Mesenchymal stem cell (in vitro differentiated cells and primary cell): ENCODE measurements at places on chromosomes 12 and 14.

DNA sequence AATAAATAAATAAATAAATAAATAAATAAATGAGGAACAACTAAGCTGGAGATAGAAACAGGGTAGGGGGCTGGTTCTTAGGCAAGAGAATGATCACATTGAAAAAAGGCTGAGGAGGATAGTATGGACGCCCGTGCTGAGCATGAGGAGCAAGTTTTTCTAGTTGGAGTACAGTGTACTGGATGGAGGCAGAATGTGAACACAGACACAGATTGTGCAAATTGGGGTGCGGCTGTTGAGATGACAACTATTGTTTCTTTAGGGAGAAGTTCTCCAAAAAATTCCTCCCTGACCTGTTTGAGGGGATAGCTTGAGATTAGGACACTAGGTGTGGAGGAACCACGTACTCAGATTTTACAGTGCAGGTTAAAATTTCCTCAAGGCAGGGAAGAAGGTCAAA lies 979 bp upstream of the BIN2 start:
- no peaks in the 10 kb centered on the region for H3K36me3 ChIP-seq
- no peaks in the 10 kb centered on the region for H3K4me1 ChIP-seq
- no peak for DNase-seq
- no peak overlapping the region for H3K27ac ChIP-seq

DNA sequence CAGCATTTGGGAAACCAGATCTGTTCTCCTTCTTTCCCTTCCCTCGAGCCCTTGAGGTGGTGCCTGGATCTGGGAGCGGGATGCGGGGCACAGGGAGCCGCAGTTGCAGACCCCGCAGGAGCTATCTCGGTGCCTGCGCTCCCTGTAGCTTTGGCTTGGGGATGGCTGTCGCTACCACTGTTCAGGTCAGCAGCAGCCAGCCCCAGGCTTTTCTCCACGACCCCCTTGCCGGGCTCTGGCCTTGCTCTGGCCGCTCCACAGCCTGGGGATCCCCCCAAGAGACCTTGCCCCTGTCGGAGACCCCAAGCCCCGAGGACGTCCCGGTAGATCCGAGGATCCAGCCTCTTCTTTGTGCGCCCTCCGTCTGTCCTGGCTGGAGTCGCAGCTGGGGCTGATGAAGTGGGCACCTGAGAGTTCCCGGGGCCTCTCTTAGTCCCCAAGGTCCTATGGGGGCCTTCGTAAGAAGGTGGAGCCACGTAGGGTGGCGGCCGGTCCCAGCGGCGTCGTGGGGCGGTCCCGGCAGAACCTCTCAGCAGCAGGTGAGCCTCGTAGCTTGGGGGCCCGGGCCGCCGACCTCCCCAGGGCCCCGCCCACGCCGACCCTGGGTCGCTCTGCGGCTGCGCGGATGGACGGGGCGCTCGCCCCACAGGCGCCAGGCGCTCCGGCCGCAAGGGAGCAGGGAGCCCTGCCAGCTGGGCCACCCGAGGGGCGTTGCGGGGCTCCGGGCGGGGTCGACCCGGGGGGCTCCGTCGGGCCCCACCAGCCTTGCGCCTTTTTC lies 1.3 kb downstream of the DDN start:
- H3K27me3 ChIP-seq, result peaks cover 40% of the 10 kb centered on the region
- DNase-seq, result peak; percentile 29
- H3K27ac ChIP-seq, result no peak overlapping the region
- peak overlapping the region; percentile 30 for H3K4me3 ChIP-seq

GRCh38 chr12:91778091-91778832 lies 367.4 kb downstream of the BTG1 start:
- no peaks in the 10 kb centered on the region for H3K27me3 ChIP-seq
- H3K4me1 ChIP-seq, result no peaks in the 10 kb centered on the region
- H3K4me3 ChIP-seq, result peak overlapping the region; percentile 14
- peak; percentile 26 for DNase-seq
- H3K36me3 ChIP-seq, result no peaks in the 10 kb centered on the region

DNA sequence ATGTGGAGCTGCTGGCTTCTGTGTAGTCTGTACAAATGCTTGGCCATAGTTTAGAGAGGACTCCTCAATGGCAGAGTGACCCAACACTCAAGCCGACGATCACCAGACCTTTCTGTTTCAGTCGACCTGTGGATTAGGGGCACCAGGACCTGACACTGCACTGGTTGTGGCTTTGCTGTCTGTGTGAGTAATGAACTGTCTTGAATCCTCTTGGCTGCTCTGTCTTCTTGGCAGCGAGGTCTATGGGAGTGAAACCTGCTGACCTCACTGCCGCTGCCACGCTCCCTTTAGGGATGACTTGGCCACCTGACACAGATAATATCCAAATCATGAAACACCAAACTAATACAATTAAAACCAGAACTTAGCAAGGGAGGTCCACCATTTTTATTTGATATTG lies 83.5 kb upstream of the C14orf180 start:
- no peak for DNase-seq
- H3K36me3 ChIP-seq, result no peaks in the 10 kb centered on the region
- no peak overlapping the region for H3K4me3 ChIP-seq
- no peaks in the 10 kb centered on the region for H3K27me3 ChIP-seq
- no peaks in the 10 kb centered on the region for H3K4me1 ChIP-seq

DNA sequence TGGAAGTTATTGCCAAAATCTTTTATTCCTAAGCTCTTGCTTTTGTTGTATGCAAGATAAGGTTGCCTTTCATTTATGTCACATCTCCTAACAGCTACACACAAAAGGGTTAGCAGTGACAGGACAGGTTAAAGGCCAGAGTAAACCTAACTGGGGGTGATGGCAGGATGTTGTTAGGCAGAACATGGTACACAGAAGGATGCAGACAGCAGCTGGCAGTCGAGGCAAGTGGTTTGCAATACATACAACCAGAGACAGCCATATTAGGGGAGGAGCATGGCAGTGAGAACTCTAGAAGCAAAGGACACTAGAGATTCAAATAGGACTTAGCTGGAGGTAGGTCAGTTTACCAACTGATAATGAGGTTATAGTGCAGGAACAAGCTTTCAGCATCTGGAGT lies 2.7 kb upstream of the ABCD2 start:
- H3K4me1 ChIP-seq, result peaks cover 6% of the 10 kb centered on the region
- no peaks in the 10 kb centered on the region for H3K27me3 ChIP-seq
- DNase-seq, result no peak
- H3K36me3 ChIP-seq, result no peaks in the 10 kb centered on the region

DNA sequence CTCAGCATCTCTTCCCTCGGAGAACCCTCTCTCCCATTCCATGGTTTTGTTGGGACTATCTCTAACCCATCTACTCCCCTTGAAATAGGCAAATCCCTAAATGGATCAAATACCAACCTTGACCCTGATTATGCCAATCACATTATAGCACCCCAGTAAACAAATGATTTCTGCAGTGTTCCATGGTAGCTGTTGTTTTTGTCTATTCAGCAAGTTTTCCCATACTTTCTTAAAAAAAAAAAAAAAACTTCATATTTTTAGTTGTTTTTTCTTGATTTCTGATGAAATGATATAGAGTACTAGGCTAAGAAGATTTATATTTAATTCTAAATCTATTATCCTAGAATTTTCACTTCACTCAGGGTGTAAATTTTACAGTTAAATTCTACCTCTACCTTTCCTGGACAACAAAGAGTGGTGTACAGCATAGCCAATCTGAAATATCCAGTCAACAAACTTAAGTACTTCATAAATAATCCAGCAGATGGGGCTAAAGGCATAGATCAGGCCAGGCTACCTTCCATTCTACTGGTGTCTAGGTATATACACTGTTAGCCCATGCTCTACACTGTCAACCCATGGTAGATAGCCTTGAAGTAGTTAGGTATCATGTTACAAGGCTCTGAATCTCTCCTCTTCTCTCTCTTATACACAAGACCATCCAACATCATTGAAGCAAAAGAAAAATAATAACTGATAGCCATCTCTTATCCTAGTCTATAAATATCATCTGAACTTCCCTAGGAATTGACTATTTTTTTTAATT lies 82.2 kb downstream of the PLEKHG7 start:
- no peaks in the 10 kb centered on the region for H3K4me1 ChIP-seq
- H3K4me3 ChIP-seq, result no peak overlapping the region
- H3K36me3 ChIP-seq, result no peaks in the 10 kb centered on the region
- peak; percentile 79 for DNase-seq
- no peaks in the 10 kb centered on the region for H3K27me3 ChIP-seq

GRCh38 chr12:19749906-19750574 lies 310.7 kb downstream of the AEBP2 start:
- H3K36me3 ChIP-seq, result no peaks in the 10 kb centered on the region
- H3K27ac ChIP-seq, result no peak overlapping the region
- H3K4me3 ChIP-seq, result no peak overlapping the region
- H3K27me3 ChIP-seq, result no peaks in the 10 kb centered on the region
- DNase-seq, result peak; percentile 62
- no peaks in the 10 kb centered on the region for H3K4me1 ChIP-seq

GRCh38 chr12:42141981-42142606 lies 2.6 kb downstream of the GXYLT1 start:
- H3K27ac ChIP-seq, result no peak overlapping the region
- no peak overlapping the region for H3K4me3 ChIP-seq
- H3K4me1 ChIP-seq, result peaks cover 3% of the 10 kb centered on the region
- DNase-seq, result no peak
- H3K27me3 ChIP-seq, result no peaks in the 10 kb centered on the region

GRCh38 chr12:40953076-40953475 lies 235.0 kb upstream of the PDZRN4 start:
- H3K27me3 ChIP-seq, result no peaks in the 10 kb centered on the region
- DNase-seq, result peak; percentile 40
- H3K27ac ChIP-seq, result no peak overlapping the region
- no peak overlapping the region for H3K4me3 ChIP-seq

- DNase-seq, result peak; percentile 91
- H3K27ac ChIP-seq, result no peak overlapping the region
- H3K27me3 ChIP-seq, result no peaks in the 10 kb centered on the region
- no peak overlapping the region for H3K4me3 ChIP-seq
- H3K36me3 ChIP-seq, result peaks cover 3% of the 10 kb centered on the region
Observed at GRCh38 chr12:118330421-118331018, 42.2 kb downstream of the TAOK3 start.

DNA sequence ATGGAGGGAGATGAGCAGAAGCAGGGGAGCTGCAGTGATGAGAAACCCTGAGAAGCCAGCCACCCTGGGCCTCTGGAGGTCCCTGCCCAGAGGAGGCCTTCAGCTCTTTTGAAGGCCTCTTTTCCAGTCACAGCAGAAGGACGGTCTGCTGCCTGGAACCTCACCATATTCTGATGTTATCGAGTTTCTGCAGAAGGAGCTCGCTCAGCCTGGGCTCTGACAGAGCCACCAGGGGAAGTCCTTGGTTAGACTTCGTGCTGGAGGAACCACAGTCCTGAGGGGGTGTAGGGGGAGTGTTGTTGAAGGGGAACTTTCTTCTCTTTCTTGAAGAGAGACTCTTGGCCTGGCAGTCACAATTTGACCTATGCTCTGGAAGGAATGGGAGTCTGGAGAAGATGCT lies 25.1 kb upstream of the BATF start:
- H3K36me3 ChIP-seq, result no peaks in the 10 kb centered on the region
- H3K27ac ChIP-seq, result no peak overlapping the region
- H3K4me1 ChIP-seq, result no peaks in the 10 kb centered on the region

DNA sequence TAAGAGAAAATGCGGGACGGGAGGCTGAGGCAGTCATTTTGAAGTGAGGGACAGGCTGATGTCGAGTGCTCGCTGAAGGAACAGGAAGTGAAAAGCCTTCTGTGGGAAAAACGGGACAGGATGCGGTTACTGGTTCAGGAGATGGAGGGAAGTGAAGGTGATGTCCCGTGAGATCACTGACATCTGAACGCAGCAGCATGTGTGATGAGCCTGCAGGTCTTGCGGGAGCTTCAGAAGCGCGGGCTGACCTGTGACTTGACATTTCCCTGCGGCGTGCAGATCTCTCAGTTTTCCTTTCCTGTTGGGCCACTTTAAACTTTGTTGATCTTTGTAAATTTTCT lies 77.8 kb downstream of the DDX51 start:
- peaks cover 6% of the 10 kb centered on the region for H3K4me1 ChIP-seq
- peaks cover 96% of the 10 kb centered on the region for H3K36me3 ChIP-seq
- H3K4me3 ChIP-seq, result no peak overlapping the region
- H3K27ac ChIP-seq, result no peak overlapping the region

- peaks cover 67% of the 10 kb centered on the region for H3K27me3 ChIP-seq
- H3K36me3 ChIP-seq, result no peaks in the 10 kb centered on the region
- H3K4me1 ChIP-seq, result peaks cover 1% of the 10 kb centered on the region
- no peak overlapping the region for H3K4me3 ChIP-seq
Observed at GRCh38 chr14:95046711-95047681, 110.3 kb downstream of the DICER1 start.

GRCh38 chr14:87067061-87067460 lies 925.9 kb downstream of the GALC start:
- H3K4me3 ChIP-seq, result no peak overlapping the region
- H3K27ac ChIP-seq, result no peak overlapping the region
- DNase-seq, result no peak
- no peaks in the 10 kb centered on the region for H3K36me3 ChIP-seq
- H3K4me1 ChIP-seq, result no peaks in the 10 kb centered on the region
